ENCODE measurements at places on chromosomes 12 and 14.

DNA sequence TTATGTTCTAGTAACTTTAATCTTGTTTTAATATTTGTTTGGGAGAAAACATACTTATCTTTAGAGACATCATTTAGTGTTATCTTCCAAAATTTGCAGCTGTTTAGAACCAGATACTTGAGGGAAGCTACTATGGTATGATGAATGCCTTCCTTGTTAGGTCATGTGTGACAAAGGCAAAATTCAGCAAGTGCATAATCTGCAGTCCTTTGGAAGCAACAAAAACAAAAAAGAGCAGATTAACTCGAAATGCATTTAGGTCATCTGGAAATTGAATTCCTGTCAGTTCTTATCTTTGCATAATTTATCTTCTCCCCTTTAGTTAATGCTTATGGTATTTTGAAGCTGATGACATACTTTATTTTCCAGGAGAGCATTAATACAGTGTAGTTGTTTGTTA is 3.5 kb downstream of the FBXO34 start:
- no peak for DNase-seq

GRCh38 chr12:72522411-72522810 is 250.2 kb downstream of the TRHDE start:
- no peak for DNase-seq

- no peak for DNase-seq
These were observed 176.0 kb upstream of the DYRK2 start for GRCh38 chr12:67472539-67472938.

- no peak for DNase-seq
These were observed 117.8 kb downstream of the MED13L start for GRCh38 chr12:116159593-116160200.

DNA sequence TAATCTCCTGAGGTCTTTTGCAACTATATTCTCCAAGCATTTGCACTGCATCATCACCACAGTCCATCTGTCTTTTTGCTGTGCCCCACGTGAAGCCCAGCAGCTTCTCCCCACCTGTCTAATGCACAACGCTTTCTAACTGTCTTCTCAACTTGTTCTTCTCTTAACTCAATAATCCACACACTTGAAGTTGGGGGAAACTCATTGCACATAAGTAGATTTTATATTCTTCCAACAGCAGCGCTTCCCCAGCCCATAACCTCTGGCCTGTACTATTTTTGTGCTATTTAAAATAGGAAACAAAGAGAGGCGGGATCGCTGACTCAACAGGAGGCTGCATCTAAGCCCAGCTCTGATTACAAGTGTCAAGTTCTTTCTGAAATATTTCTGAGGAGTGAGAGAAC is 226.7 kb downstream of the GXYLT1 start:
- DNase-seq: peak; percentile 73

- no peak for DNase-seq
These were observed 890.7 kb downstream of the DIO2 start for GRCh38 chr14:79320561-79320960.

GRCh38 chr12:10779103-10779502 is 23.3 kb downstream of the TAS2R7 start:
- no peak for DNase-seq

DNA sequence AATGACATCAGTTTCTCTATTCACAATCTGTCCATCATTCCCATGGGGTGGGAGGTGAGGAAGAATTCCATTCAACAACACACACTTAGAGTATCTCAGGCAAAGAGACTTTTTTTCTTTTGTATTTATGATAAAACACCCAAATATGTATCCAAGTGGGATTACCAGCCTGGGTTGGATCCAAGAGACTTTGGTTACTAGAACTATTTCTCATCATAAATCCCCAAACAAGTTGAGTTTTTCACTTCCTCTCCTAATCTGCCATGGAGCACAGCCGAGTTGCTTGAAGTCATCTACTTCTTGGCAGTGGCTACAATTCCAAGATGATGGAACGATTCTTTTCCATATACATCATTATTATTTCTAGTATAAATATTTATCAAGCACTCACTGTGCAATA is 209.2 kb upstream of the HMGA2 start:
- DNase-seq: no peak
